Large intestine (tissue), 12 donors: ENCODE measurements at places on chromosomes 5 and 9.
A peak's percentile ranks its signal among the peaks of the same experiment; 100 is the strongest.

DNA sequence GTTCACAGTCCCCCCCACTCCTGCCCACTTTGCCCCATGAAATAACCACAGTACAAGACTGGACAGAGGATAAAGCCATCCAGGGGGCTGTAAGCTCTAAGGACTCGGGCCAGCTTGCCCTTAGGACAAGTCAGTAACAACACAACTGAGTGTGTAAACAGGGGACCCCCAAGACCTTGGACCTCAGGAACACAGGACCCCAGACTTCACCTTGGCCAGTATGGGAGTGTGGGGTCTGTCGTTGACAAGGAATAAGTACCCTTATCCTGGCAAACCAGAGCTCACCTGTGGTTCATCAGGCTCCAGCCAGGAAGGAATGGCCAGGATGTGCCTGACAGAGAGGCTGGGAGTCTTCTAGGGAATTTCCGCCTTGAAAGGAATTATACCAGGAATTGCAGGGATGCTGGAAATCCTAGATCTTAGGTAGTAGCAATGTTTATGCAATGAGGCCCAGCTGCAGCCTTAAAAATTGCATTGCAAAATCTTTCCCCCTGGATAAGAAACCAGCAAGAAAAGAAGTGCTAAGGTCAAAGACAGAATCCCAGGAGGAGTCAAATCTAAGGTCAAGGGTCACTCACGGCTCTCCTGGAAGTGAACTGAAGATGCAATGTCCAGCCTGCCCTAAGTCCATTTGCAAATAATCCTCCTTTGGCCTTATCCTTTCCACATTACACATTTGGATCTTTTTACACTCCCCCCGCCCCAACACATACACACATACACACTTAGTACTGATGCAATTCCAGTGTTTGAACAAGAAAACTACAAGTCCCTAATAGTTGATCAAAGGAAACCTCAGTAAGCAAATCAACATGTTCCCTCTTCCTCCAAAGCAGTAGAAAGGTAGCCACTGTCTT is 27.3 kb upstream of the TDRD7 start:
- no peak for DNase-seq
- peaks cover 54% of the 10 kb centered on the region for H3K4me1 ChIP-seq
- peak overlapping the region; percentile 19 for H3K27ac ChIP-seq
- no peaks in the 10 kb centered on the region for H3K27me3 ChIP-seq
- H3K36me3 ChIP-seq: no peaks in the 10 kb centered on the region
- H3K4me3 ChIP-seq: no peak overlapping the region

GRCh38 chr5:126924331-126925033 is 105.9 kb downstream of the MARCHF3 start:
- H3K4me3 ChIP-seq: no peak overlapping the region
- DNase-seq: no peak
- no peak overlapping the region for H3K27ac ChIP-seq
- H3K36me3 ChIP-seq: no peaks in the 10 kb centered on the region

GRCh38 chr9:112784020-112784785 is 33.6 kb downstream of the SNX30 start:
- DNase-seq: peak; percentile 57
- H3K36me3 ChIP-seq: no peaks in the 10 kb centered on the region
- no peak overlapping the region for H3K4me3 ChIP-seq
- H3K27me3 ChIP-seq: no peaks in the 10 kb centered on the region
- H3K27ac ChIP-seq: peak overlapping the region; percentile 72

DNA sequence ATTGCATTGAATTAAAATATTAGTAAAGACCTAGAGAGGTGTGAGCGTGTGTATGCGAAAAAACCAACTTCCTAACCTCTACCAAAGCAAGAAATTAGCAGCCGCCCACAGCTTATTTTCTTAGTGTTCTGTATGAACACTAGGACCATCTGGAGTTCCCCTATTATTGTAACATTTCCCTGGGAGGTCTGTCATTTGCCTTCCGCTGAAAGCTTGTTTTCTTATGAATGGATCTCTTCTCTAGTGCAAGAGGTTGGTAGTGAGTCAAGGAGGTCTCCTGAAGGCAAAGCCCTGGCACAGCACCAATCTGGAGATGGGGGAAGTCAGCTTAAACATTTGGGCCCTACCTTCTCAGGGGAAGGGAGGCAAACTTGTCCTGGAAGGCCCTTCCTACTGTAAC is 10.8 kb downstream of the TNFSF8 start:
- peaks cover 4% of the 10 kb centered on the region for H3K27me3 ChIP-seq
- no peaks in the 10 kb centered on the region for H3K36me3 ChIP-seq
- DNase-seq: no peak
- no peaks in the 10 kb centered on the region for H3K4me1 ChIP-seq
- no peak overlapping the region for H3K27ac ChIP-seq

GRCh38 chr5:125725691-125726090 is 697.5 kb upstream of the GRAMD2B start:
- no peaks in the 10 kb centered on the region for H3K4me1 ChIP-seq
- no peaks in the 10 kb centered on the region for H3K27me3 ChIP-seq
- no peaks in the 10 kb centered on the region for H3K36me3 ChIP-seq
- H3K4me3 ChIP-seq: no peak overlapping the region
- no peak for DNase-seq

GRCh38 chr9:77938163-77938562 is 93.4 kb downstream of the GNAQ start:
- no peaks in the 10 kb centered on the region for H3K36me3 ChIP-seq
- no peak overlapping the region for H3K4me3 ChIP-seq
- no peaks in the 10 kb centered on the region for H3K4me1 ChIP-seq
- H3K27ac ChIP-seq: no peak overlapping the region

GRCh38 chr9:137198051-137198901 is 2.3 kb downstream of the TPRN start:
- H3K4me3 ChIP-seq: peak overlapping the region; percentile 67
- DNase-seq: peak; percentile 85
- peaks cover 7% of the 10 kb centered on the region for H3K36me3 ChIP-seq
- no peaks in the 10 kb centered on the region for H3K27me3 ChIP-seq

GRCh38 chr9:137816531-137817235 is 60.9 kb upstream of the CACNA1B start:
- peaks cover 79% of the 10 kb centered on the region for H3K36me3 ChIP-seq
- H3K4me1 ChIP-seq: no peaks in the 10 kb centered on the region
- no peaks in the 10 kb centered on the region for H3K27me3 ChIP-seq
- no peak for DNase-seq
- no peak overlapping the region for H3K4me3 ChIP-seq

DNA sequence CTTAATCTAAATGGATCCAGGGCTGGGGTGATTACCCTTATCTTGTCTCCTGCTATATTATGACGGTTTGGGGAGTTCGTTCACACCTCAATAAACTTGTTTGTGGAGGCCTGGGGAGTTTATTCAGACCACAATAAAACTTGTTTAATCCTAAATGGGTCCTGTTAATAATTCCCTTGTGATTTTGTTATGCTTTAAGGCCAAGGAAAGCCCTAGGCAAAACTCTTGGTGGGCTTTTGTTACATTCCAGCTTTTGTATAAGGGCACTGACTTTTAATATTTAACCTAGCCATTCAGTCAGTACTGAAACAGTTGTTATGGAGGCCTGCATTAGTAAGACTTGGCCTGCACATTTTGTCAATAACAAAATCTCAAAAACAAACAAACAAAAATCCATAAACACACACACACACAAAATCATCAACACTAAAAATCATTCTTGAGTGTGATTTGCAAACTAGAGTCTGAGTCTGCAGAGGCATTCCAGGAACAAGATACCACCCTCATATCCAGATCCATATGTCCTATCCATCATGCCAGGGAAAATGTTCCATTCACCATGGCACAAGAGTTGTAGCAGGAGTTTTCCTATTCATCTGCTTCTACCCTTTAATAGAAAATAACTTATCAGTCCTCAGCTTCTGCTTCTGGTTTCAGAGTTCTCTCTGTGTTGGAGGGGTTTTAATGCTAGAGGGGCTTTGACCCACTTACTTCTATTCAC is 421.7 kb downstream of the AGTPBP1 start:
- no peaks in the 10 kb centered on the region for H3K4me1 ChIP-seq

DNA sequence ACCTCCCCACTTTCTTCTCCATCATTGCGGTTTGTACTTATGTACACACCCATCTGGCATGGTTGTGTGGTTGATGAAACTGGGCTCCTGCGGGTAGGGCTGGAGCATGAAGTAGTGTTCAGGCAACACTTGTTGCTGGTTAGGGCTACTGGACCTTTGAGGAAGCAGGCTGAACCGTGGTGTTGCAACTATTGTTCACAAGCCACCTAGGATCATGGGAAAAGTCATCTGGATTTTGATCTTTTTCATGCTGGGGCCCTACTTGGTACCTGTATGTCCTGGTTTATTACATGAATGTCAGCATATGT is 40.1 kb upstream of the TIFAB start:
- H3K27me3 ChIP-seq: peaks cover 87% of the 10 kb centered on the region
- no peaks in the 10 kb centered on the region for H3K36me3 ChIP-seq
- peaks cover 18% of the 10 kb centered on the region for H3K4me1 ChIP-seq
- no peak for DNase-seq
- no peak overlapping the region for H3K4me3 ChIP-seq
- H3K27ac ChIP-seq: no peak overlapping the region

DNA sequence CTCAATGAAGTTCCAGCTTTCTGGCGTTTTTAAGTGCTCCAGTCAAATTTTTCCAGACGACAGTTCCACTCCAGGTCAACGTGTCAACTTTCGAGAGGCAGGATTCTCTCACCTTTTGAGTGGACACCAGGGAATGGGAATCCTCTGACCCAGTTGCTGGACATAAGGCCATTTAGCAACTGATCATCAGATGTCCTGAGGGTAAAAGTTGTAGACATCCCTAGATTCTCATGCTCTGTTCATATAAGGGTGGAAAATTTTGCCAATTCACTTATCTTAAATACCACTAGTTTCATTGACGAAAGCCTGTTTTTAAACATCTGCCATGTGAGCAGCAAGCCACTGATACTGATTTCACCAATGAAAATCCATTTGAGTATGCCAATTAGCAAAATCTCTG is 275.5 kb downstream of the MAST4 start:
- H3K36me3 ChIP-seq: no peaks in the 10 kb centered on the region
- no peaks in the 10 kb centered on the region for H3K27me3 ChIP-seq
- no peak for DNase-seq

GRCh38 chr5:77282337-77283027 is 72.0 kb downstream of the PDE8B start:
- no peaks in the 10 kb centered on the region for H3K4me1 ChIP-seq
- no peaks in the 10 kb centered on the region for H3K27me3 ChIP-seq
- no peak overlapping the region for H3K27ac ChIP-seq

GRCh38 chr5:159671886-159672285 is 244.4 kb upstream of the ADRA1B start:
- no peaks in the 10 kb centered on the region for H3K36me3 ChIP-seq
- DNase-seq: no peak
- no peak overlapping the region for H3K4me3 ChIP-seq
- H3K27ac ChIP-seq: no peak overlapping the region

GRCh38 chr5:113117543-113118115 is 141.0 kb downstream of the DCP2 start:
- DNase-seq: no peak

DNA sequence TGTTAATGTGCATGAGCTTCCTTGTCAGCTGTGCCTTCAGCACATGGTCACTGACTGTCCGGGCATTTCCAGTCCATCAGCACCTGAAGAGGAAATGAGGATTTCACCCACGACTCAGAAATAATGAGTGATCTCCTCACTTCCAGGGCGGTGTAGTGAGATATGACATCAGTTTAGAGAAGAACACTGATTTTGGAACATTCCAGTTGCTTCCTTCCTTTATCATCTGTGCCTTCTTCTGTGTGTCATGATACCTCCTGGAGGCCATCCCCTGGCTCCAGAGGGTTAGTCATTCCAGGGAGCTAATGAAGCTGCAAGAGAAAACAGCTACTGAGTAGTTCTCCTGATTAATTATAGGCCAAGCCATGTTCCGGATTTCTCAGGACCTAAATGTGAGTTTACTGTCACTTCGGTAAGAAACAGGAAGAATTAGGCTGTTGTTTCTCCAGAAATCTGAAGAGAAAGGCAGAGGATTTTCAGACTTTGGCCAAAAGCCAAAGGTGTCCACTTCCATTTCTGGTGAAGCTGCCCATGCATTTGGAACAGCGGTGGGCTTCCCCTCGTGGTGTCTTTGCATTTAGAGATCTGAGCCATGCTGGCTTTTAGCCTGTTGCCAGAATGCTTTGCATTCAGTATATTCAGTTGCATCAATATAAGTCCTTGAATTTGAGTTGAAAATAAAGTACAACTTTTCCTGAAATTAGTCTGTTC is 161.3 kb upstream of the OTULINL start:
- no peak overlapping the region for H3K4me3 ChIP-seq
- no peak for DNase-seq
- no peak overlapping the region for H3K27ac ChIP-seq
- H3K36me3 ChIP-seq: peaks cover 75% of the 10 kb centered on the region
- peaks cover 10% of the 10 kb centered on the region for H3K4me1 ChIP-seq

DNA sequence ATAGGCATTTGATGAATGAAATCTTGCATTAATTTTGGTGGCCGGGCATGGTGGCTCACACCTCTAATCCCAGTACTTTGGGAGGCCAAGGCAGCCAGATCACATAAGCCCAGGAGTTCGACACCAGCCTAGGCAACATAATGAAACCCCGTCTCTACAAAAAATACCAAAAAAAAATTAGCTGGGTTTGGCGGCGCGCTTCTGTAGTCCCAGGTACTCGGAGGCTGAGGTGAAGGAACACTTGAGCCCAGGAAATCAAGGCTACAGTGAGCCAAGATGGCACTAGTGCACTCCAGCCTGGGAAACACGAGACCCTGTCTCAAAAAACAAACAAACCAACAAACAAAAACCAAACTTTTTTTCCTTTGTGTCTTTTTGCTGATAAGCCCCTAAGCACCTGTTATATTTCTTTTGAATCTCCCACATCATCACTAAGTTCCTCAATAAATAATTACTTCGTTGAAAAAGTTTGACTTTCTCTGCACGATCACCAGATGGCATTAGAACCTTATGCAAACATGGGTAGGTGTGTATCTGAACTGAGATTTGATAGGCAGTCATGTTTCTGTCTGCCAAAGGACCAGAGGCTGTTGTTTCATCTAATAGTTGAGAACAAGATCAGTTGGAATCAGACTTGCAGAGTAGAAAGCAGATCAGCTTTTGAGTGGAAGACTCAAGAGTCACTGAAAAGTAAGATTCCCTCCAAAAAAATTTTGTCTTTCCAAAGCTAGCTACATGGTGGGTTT is 5.5 kb upstream of the MATR3 start:
- no peaks in the 10 kb centered on the region for H3K36me3 ChIP-seq
- no peak overlapping the region for H3K4me3 ChIP-seq
- no peak for DNase-seq
- H3K4me1 ChIP-seq: peaks cover 1% of the 10 kb centered on the region
- no peaks in the 10 kb centered on the region for H3K27me3 ChIP-seq

DNA sequence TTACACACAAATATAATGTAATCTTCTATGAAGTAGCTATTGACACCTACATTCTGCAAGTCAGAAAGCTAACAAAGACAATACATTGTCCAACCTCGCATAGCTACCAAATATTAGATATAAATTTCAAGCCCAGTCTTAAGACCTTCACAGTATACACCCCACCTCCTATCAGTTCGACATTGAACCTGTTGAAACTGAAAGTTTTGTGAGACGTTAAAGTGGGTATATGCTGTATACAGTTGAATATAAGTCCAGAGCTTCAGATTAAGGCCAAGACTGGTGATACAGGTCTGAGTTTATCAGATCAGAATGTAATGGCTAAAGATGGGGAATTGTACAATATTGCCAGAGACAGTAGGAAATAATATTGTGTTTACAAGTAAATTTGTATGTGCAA is 489.3 kb upstream of the RORB start:
- H3K27ac ChIP-seq: no peak overlapping the region
- no peaks in the 10 kb centered on the region for H3K36me3 ChIP-seq
- H3K4me1 ChIP-seq: no peaks in the 10 kb centered on the region
- DNase-seq: no peak
- H3K27me3 ChIP-seq: no peaks in the 10 kb centered on the region
- H3K4me3 ChIP-seq: no peak overlapping the region
